ENCODE measurements at places on chromosomes 5 and 9. TPM values are rescaled to one million over a fixed set of nuclear protein-coding genes. Genes with fewer than 3 reads are reported as not detected.

TTC33 gene
- total RNA-seq: 7.2 TPM

GRCh38 chr5:88659529-88660263 lies 223.3 kb downstream of the MEF2C start:
- peak; percentile 66 for DNase-seq

DNA sequence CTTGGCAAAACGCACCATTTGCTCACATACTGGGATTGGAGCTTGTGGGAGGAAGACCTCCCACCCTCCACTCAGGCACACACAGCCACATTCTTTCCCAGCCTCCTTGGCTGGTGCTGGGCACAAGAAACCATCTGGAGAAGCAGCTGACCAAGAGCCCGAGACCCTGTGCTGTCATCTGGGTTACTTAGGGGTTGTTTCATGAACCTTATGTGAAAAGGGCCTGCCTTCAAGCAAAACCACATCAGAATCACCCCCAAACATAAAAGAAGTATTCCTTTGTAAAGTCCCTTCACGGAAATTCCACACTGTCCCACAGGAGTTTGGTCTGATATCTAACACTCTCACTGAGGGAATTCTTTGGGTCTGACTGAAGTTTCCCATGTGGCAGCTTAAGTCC lies 172.1 kb downstream of the NR3C1 start:
- DNase-seq: no peak

DNA sequence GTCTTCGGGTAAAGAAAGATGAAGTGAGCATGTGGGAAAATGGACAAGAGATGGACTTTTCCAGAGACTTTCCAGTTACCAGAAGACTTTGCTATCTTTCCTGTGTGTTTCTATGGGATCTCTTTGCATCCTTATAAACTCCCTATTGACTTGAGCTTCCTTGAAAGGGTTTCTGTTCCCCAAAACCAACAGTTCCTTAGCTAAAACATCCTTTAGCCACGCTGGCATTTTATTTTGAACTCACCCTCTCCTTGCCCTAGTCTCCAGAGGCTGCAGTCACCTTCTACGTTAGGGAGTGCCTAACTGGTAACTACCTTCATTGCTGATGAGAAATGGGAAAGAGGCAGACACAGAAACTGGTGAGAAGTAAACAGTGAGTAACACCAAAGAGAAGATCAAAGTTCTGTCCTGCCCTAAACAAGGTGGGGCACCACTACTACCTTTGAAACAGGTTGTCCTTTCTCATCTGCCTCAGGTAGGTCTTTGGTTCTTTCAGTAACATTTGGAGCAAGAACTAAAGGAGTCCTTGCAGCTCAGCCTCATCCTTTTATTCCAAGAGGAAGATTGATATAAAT lies 402.9 kb downstream of the ENC1 start:
- no peak for DNase-seq

GRCh38 chr5:127514816-127515215 lies 2.6 kb upstream of the PRRC1 start:
- no peak for DNase-seq

- no peak for DNase-seq
Measured at GRCh38 chr9:37990404-37991015, 78.5 kb downstream of the SHB start.

CTNND2 gene
- 7.0 TPM for total RNA-seq

DNA sequence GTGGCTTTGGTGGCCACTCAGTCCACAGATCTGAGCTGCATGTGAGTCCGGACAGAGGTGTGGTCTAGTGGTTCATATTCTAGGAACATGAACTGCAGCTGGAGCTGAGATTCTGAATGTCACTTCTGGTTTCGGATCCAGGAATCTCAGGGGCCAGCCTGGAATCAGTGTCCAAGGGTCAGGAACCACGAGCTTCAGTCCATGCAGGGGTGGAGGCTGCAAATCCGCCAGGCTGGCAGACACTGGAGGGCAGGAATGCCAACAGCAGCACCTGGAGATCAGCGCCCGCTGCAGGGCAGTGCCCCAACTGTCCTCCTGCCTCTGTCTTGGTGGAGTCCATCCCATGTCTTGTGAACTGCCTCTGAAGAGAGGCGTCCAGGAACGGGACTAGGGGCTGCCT lies 73.5 kb downstream of the CACNA1B start:
- DNase-seq: no peak

PKD2L2 gene
- not detected for total RNA-seq

- peak; percentile 80 for DNase-seq
Measured at GRCh38 chr9:9942764-9943424, 669.9 kb downstream of the PTPRD start.

- no peak for DNase-seq
Measured at GRCh38 chr5:150142959-150143349, 12.7 kb downstream of the PDGFRB start.

PCDHGA12 gene
- 1.3 TPM for total RNA-seq

VLDLR gene
- 19.1 TPM for total RNA-seq

DNA sequence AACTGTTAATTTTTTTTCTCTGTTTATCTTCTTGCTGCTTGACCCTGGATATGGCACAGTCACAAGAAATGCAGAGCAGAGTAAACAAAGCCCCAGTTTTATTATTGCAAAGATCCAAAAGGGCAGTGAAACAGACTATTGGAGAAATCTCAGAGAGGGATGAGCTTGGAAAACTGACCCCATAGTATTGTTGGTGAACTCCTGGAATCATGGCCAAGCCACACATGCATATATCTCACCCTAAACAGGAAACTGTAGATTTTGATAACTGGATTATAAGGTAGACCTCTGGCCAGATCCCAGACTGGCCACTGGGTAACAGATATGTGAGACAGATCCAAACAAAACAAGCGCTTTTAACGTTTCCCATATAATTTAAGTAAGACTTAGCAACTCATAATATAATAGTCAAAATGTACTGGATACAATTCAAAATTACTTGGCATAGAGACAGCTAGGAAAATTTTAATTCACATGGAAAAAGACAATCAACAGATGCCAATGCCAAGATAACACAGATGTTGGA lies 263.5 kb upstream of the SEMA6A start:
- DNase-seq: no peak

GRCh38 chr5:61431923-61432620 lies 100.0 kb downstream of the ZSWIM6 start:
- DNase-seq: no peak

DNA sequence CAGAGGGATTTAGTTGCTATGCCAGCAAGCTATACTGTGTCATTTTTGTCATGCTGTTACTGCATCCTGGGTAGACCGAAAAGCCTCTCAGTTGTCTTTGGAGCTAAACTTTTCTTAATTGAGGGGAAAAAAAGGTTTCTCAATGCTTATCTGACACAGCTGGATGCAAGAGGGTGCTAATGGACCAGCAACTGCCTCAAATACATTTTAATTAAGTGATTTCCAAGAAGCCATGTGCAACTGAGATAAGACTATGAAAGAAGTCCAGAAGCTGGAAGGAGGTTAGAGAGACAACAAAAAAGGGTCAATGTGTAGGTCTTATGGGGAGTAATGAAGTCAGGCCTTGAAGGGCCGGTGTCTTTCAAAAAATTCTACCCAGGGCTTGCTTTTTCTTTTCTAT lies 465.7 kb upstream of the DMAC1 start:
- DNase-seq: no peak

GRCh38 chr5:83472508-83473345 lies 1.2 kb downstream of the VCAN start:
- DNase-seq: peak; percentile 61

SAXO1 gene
- 0.09 TPM for total RNA-seq

DNA sequence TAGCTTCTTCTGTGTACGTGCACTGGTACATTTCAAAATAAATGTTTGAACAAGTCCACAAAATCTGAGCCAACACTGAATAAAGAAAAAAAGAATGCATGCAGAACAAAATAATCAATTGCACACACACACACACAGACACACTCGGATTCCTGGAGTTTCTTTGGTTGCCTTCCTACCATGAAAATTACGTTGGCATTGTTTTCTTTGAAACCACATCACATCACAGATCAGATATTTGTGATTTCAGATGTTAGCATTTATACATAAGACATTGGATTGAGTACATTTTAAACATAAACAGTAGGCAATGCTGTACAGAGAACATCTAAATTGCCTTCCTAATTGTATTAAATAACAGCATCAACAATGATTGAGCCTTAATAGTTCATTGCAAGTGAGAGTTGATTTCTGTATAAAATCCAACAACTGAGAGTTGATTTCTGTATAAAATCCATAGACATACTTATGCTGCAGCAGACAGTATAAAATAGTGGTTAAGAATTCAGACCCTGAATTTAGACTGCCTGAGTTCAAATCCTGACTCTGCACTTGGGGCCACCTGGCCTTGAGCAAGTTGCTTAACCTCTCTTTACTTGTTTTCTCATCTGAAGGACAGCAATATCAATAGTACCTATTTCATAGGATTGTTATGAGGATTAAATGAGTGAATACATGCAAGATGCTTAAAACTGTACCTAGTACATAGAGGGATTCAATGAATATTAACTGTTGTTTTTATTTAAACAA lies 101.7 kb upstream of the IFNE start:
- no peak for DNase-seq

DNA sequence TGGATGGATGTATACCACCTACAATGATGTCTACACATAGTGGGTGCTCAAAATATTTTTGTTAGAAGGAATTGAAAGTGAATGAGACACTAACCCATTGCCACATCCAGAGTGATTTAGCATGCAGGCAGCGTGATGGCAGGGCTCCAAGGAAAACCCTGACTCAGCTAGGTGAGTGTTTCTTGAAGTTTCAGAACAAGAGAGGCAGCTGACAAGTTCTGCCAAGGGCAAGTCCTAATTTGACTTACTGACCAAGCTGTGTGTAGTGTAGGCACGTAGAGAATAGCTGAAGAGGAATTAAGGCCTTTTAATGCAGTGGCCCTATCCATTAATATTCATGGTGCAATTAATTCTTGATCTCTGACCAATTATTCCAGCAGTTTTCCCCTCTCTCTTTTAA lies 107.8 kb upstream of the ATP10B start:
- no peak for DNase-seq

CDX1 gene
- 0.22 TPM for total RNA-seq

GRCh38 chr9:13430368-13431221 lies 151.1 kb upstream of the MPDZ start:
- DNase-seq: no peak

AHRR gene
- 2.2 TPM for total RNA-seq

- no peak for DNase-seq
Measured at GRCh38 chr5:24381861-24382489, 262.8 kb downstream of the CDH10 start.

DNA sequence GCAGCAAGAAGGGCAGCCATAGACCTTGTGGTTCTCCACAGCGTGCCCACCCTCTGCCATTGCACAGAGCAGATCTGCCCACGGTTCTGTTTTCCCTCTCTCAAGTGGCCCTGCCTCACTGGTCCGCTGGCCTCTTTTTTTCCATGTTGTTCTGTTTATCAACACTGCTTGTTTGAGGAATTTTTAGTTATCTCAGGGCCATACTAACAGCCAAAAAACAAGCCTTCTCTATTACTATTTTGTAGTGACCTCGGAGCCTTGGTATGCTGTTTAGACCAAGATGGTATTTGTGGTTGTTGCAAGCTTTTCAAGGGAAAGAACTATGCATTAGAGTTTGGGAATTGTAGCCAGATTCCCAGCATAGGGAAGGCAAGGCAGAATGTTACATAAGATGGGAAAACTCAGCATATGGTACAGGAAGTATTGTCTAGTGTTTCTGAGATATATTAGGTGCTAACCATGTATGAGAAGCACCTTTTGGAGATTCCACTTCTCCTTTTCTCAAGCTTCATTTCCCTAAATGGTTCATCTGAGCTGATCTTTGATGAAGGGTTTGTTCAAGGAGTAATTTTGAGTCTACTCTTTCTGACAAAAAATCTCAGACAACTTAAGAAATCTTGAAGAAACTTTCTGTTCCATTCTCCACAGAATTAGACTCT lies 54.3 kb downstream of the NUP214 start:
- DNase-seq: no peak

DNA sequence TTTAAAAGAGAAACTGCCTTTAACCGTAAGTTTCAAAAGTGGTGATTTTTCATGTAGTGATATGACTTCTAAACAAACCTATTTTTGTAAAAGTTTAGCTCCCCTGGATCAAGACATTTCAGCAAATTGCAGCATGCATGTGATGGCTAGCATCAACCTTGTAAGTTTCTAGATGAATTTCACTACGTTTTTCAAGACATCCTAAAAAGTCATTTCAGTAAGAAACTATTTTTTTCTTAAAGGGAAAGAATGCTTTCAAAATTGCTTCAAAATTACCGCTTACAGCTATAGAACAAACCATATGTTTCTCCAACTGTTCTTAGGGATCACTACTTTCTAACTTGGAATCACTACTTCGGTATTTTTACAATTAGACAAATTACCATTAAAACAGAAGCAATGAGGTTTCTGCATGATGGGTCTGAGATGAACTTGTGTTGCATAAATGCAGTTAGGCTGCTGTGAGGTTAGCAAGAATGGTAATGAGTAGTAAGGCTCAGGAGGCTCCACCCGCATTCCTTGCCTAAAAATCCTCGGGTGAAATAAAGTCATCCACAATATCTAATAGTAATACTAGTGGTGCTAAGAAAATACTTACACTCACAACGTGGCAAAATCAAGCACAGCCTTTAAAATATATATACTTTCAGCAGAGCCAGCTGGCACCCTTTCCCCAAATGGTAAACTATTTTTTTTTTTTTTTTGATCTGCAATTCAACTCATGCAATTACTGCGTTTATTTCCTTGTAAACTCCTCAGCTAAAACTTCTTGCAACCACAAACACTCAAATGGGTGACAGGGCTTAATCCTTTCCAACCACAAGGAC lies 53.8 kb downstream of the CDC14B start:
- no peak for DNase-seq

- DNase-seq: no peak
Measured at GRCh38 chr5:158522776-158523175, 576.9 kb downstream of the EBF1 start.

- DNase-seq: no peak
Measured at GRCh38 chr5:68380078-68380477, 164.5 kb downstream of the PIK3R1 start.

GRXCR2 gene
- total RNA-seq: not detected

DNA sequence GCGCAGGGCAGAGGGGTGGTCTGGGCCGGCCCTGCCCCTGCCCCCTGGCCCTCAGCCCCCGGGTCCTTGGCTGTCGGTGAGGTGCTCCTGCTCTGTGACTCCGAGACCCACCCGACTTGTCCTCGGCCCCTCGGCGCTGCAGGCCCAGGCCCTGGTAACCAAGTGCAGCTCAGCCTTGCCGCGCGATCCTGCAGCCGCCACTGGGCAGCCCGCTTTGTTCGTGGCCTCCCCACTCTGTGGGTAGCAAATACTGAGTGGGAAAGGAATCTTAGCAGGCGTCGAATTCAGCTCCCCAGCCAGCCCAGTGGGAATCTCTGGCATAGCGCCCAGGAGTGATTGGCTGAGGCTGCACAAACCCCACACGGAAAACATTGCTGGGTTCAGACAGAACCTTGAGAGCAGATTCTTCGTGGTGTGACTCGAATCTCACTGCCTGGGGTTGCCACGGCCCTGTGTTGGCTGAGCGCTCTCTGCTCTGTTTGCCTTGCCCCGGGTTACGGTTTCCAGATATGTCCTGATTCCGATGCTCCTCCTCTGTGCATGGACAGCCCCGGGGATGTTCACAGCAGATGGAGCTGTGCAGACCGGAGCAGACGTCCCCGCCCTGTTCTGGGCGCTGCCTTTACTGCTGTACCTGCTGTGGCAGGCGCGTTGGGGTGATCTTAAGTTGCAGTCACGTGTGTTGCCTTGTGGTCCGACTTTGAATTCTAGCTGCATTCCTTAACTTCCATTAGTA lies 13.4 kb upstream of the EXOC3 start:
- peak; percentile 31 for DNase-seq

SPINK1 gene
- total RNA-seq: 2.0 TPM

Measured in H9 (cell line).